ENCODE measurements at places on chromosomes 13 and 19.

DNA sequence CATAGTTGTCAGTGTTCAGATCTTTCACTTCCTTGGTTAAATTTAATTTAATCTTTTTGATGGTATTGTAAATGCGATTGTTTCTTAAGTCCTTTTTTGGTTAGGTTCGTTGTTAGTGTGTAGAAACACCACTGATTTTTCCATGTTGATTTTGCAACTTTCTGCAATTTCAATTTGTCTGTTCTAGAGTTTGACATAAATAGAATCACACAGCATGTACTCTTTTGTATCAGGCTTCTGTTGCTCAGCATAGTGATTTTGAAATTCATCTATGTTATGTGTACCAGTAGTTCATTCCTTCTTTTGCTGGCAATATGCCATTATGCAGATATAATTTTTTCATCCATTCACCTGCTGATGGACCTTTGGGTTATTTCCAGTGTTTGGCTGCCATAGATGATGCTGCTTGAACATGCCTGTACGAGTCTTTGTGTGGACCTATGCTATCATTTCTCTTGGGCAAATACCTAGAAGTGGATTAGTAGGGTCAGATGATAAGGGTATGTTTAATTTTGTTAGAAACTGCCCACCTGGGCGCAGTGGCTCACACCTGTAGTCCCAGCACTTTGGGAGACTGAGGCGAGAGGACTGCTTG is 33.1 kb downstream of the BICRA start:
- DNase-seq = no peak

- DNase-seq = no peak
Measured at GRCh38 chr13:92362717-92363116, 863.9 kb upstream of the GPC6 start.

- no peak for DNase-seq
Measured at GRCh38 chr13:19148561-19148960, 33.1 kb downstream of the TUBA3C start.

DNA sequence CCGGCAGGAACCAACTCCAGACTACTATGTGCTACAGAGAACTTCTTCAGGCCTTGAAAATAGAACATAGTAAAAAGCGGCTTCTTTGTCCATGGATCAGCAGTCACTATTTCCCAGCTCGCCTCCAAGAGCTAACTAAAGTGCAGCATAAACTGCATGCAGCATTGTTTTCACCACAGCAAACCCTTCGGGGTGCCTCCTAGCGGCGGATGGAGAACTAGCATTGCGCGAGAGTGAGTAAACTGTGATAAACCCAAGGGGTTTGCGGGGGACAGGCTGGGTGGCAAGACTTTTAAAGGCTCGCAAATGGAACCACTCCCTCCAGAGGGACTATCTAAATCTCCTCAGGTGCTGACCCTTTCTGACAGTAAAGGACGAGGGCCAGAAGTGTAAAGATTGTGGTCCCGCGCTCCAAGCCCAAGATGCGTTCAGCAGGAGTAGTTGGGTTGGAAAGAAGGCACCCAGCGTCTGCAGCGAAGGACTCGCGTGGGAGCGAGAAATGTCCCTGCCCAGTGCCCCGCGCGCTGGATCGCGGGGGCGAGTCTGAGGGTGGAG is 21.5 kb upstream of the SGCG start:
- DNase-seq = no peak

- no peak for DNase-seq
Measured at GRCh38 chr13:95620825-95621498, 23.5 kb downstream of the DZIP1 start.

DNA sequence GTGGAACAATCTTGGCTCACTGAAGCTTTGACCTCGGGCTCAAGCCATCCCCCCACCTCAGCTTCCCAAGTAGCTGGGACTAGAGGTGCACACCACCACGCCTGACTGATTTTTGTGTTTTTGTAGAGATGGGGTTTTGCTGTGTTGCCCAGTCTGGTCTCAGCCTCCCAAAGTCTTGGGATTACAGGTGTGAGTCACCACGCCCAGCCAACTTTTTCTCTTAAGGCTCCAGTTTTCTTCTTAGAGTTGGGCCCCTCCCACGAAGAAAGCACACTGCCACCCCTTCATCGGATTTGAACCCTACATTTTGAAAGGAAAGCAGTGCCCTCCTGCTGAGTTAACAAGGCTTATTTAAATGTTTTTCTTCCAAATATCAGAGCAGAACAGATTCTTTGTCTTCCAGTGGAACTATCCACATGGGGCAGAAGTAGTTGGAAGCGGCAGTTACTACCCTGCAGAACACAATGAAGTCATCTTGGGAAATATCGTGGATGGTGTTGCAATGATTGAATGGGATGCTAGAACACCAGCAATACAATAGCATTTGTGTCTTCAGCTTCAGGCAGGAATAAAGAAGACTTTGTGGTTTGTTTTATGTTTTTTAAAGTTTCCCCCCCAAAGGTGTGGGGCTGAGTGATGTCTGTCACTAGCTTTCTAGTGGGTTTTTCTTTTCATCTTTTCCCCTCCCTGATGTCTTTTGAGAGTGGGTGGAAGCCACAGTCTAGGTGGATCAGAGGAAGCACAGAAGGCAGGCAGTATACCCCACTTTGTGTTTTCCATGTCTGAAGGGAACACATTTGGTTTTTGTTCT is 8.9 kb downstream of the ACTN4 start:
- DNase-seq = no peak

DNA sequence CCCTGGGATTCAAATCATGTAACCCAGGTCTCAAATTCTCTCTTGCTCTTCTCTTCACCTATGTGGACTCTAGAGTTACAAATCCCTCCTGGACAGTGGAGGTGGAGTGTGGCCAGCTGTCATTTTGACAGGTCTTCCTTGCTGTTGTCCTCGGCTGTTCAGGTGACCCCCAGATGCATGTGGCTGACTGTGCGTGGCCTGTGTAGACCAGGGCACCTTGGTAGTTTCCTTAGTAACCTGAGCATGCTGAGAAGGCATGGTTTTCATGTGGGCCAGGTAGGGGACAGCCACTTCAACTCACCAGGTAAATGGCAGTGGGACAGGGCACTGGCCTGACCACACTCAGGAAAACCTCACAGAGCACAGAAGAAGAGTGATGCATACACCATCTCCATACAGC is 155.0 kb upstream of the TSHZ3 start:
- DNase-seq = no peak

- no peak for DNase-seq
Measured at GRCh38 chr13:50549221-50549942, 294.1 kb downstream of the DLEU7 start.

DNA sequence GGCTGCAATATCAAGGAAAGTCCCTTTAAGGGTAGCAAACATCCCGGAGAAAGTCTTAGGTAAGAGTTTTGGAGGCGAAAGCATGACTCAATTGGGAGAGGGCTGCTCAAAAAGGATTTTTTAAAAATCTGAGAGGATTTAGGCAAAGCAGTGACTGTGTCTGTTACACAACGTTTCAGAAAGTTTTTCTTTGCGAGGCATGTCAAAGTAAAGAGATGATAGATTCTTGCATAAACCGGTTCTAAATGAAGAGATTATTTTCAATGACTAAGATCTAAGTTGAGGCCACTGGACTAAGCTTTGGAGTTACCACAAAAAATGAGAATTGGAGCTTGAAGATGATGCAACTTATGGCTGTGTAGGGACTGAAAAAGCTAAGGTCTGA is 43.7 kb upstream of the ENOX1 start:
- no peak for DNase-seq

- no peak for DNase-seq
Measured at GRCh38 chr13:41111454-41111853, 21.1 kb downstream of the KBTBD6 start.

DNA sequence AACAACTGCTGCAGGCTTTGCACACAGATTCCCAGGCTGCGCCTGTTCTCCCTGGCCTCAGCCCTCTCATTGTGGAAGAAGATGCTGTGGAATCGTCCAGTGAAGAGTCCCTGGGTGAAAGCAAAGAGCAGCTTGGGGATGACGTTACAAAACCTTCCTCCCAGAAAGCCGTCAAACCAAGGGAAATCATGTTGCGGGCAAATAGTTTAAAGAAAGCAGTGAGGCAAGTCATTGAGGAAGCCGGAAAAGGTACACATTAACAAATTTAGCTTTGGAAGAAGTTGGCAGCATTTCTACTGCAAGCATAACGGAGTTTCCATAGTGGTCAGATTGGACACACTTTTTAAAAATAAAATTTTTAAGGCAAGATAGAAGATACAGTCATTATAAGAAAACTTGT is 82.9 kb upstream of the AKAP11 start:
- DNase-seq = no peak

DNA sequence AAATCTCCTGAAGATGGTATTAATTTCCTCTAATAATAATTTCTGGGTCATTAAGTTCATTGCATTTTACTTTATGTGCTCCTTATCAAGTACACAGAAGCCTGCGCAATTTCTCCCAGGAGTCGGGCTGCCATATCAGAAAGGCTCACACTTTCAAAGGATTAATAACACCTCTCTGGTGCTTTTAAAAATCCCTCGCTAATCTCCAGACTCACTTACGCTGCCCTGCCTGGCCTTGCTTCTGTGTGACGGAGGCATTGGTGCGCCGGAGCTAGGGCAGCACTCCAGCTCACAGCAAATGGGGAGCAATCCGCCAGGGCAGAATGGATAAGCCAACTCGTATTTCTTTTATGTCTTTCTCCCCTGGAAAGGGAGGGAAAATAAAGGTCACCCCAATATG is 300.8 kb downstream of the EFNB2 start:
- no peak for DNase-seq

- no peak for DNase-seq
Measured at GRCh38 chr19:40523322-40524047, 53.2 kb upstream of the SHKBP1 start.

DNA sequence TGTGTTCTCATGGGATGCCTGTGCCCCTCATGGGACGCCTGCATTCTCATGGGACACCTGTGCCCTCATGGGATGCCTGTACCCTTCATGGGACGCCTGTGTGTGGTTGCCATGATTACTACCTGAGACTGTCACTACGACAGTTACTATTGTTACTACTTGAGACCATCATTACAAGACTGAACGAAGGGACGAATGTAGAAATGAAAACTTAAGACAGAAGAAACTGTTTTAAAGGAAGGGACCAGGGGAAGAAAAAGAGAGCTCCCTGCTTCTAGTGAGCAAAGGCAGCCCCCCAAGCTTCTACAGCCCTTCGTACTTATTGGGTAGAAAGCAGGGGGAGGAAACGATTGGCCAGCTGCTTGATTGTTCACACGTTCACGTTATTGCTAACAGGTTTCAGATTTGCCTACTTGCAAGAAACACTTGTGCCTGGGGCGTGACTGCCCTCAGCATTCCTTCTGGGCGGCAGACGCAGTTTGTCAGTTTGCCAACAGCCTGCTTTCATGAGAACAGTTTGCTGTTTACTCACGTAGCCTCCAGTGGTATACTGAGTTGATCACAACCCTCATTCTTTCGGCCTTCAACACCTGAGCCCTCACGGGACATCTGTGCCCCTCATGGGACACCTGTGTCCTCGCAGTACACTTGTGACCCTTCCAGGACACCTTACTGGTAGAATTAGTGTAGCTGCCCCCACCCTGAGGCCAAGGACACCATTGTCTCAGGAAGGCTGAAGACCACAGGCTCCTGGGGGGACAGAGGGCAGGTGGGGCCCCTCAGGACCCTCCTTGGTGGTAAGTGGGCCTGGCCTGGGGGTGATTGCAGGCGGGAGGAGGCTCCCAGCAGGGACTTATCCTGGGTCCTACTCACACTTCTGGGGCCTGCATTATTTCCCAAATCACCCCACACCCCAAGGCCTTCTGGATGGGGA is 2.5 kb upstream of the S1PR4 start:
- no peak for DNase-seq

- DNase-seq = no peak
Measured at GRCh38 chr13:99431927-99432608, 69.2 kb upstream of the TM9SF2 start.

- no peak for DNase-seq
Measured at GRCh38 chr13:79593121-79593520, 112.2 kb downstream of the NDFIP2 start.

Data from GM18507 (cell line).